ENCODE measurements at places on chromosomes 2 and 18. TPM values are rescaled to one million over a fixed set of nuclear protein-coding genes. Genes with fewer than 3 reads are reported as not detected.

FAP gene
- 171 TPM for total RNA-seq

CRYGD gene
- total RNA-seq = not detected

ANTXR1 gene
- total RNA-seq = 207 TPM

ANKRD62 gene
- total RNA-seq = not detected

NGEF gene
- total RNA-seq = not detected

MRO gene
- not detected for total RNA-seq

TCF7L1 gene
- 35.0 TPM for total RNA-seq

CCDC121 gene
- 2.7 TPM for total RNA-seq

CHST9 gene
- total RNA-seq = 0.82 TPM

- no peak overlapping the region for H3K27ac ChIP-seq
- H3K4me3 ChIP-seq = peak overlapping the region; percentile 88
- H3K36me3 ChIP-seq = no peaks in the 10 kb centered on the region
Measured at GRCh38 chr2:199455545-199456382, 2.0 kb downstream of the SATB2 start.

- no peaks in the 10 kb centered on the region for H3K36me3 ChIP-seq
- H3K4me1 ChIP-seq = peaks cover 6% of the 10 kb centered on the region
- H3K4me3 ChIP-seq = no peak overlapping the region
- H3K27me3 ChIP-seq = no peaks in the 10 kb centered on the region
- peak overlapping the region; percentile 78 for H3K27ac ChIP-seq
Measured at GRCh38 chr2:62319070-62319469, 123.2 kb downstream of the B3GNT2 start.

DNA sequence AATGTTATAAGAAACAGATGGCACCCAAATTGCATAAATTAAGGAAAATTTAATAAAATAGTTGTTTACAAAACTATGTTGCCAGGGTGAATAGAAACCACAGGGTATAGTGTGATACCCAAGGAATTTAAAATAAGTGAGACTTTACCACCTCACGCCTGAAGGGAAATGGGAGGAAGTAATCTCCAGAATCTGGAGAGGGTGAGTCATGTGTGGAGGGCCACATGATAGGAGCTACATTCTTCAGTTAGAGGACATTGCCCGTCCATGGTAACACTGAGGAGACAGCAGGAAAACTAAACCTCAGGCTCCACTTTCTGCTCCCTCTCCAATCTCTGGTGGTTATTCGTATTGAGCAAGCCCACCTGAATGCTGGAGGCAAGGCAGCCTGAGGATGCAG is 97.2 kb upstream of the NXPH2 start:
- H3K36me3 ChIP-seq = no peaks in the 10 kb centered on the region
- no peaks in the 10 kb centered on the region for H3K4me1 ChIP-seq
- no peak overlapping the region for H3K4me3 ChIP-seq
- H3K27ac ChIP-seq = no peak overlapping the region

- no peak overlapping the region for H3K4me3 ChIP-seq
- H3K27me3 ChIP-seq = peaks cover 6% of the 10 kb centered on the region
- H3K27ac ChIP-seq = no peak overlapping the region
- H3K36me3 ChIP-seq = no peaks in the 10 kb centered on the region
Measured at GRCh38 chr2:59529726-59530125, 1023.7 kb downstream of the BCL11A start.

DNA sequence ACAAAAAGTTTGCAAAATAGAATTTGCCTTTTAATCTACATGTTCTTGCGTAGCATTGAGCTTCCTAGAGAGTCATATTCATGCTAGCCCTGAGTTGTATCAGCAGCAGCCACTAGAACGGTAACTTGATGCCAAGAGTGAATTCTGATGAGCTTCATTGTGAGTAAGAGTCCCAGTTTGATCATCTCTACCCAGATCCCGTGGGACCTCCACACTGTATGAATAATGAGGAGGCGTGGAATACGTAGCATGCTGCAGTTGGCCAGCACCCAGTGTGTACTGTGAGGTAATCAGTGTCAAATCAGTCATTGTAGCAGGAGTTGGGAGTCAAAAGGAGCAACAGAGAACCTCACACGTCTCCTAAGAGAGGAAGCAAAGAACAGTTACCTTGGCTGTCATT is 197.9 kb downstream of the NEDD4L start:
- H3K4me1 ChIP-seq = peaks cover 15% of the 10 kb centered on the region
- no peaks in the 10 kb centered on the region for H3K27me3 ChIP-seq
- peak overlapping the region; percentile 13 for H3K27ac ChIP-seq
- H3K4me3 ChIP-seq = no peak overlapping the region
- no peaks in the 10 kb centered on the region for H3K36me3 ChIP-seq

GRCh38 chr18:21820033-21820810 is 79.6 kb downstream of the MIB1 start:
- H3K4me3 ChIP-seq = no peak overlapping the region
- peaks cover 3% of the 10 kb centered on the region for H3K4me1 ChIP-seq
- H3K27ac ChIP-seq = no peak overlapping the region
- H3K36me3 ChIP-seq = peaks cover 12% of the 10 kb centered on the region

DNA sequence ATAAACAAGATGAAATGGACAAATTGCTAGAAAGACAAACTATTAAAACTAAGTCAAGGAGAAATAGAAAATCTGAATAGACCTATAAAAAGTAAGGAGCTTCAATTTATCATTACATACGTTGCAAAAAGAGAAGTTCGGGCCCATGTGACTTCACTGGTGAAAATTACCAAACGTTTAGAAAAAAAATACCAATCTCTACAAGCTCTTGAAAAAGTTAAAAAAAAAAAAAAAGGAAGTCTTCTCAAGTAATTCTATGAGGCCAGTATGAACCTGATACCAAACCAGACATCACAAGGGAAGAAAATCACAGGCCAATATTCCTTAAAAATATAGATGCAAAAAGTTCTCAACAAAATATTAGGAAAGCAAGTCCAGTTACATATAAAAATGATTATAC is 20.2 kb upstream of the ACVR2A start:
- H3K27ac ChIP-seq = no peak overlapping the region
- H3K4me3 ChIP-seq = no peak overlapping the region
- no peaks in the 10 kb centered on the region for H3K36me3 ChIP-seq
- peaks cover 7% of the 10 kb centered on the region for H3K4me1 ChIP-seq
- peaks cover 2% of the 10 kb centered on the region for H3K27me3 ChIP-seq

DNA sequence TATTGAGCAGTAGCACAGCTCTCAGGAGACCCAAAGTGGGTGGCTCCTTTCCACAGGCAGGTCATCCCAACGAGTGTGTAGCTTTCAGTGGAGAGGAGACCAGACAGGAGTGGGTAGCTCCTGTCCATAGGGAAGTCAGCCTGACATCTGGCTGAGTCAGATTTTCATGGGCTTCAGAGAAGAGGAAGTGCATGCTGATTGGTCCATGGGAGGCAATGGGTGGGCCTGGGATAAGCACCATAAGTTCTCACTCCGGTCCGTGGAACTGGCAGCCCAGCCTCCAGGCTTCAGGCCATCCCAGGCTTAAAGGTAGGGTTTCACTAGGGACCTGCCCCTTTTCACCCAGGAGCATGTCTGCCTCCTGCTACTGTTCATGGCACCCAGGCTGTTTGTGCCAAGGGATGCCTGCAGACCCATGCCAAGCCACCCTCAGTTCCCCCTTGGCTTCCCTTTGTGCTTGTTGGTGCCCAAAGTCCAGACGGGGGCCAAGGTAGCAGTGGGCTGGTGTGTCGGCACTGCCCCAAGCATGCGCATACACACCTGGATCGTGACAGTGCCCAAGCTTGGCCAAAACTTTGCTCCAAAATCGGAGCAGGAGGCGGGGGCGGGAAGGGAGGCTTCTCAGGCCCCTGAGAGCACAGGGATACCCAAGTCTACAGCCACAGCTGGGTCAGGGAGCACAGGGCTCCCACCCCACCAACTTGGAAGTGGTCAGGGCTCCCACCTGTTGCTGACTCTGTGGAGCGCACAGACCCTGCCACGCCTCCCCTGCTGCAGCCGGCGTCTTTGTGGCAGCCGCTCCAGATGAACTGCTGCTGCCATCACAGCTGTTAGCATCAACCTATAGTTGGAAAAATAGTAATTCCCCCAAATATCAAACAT is 26.4 kb downstream of the MARCHF7 start:
- no peaks in the 10 kb centered on the region for H3K27me3 ChIP-seq
- H3K27ac ChIP-seq = no peak overlapping the region
- H3K4me1 ChIP-seq = peaks cover 22% of the 10 kb centered on the region
- H3K36me3 ChIP-seq = peaks cover 22% of the 10 kb centered on the region

DNA sequence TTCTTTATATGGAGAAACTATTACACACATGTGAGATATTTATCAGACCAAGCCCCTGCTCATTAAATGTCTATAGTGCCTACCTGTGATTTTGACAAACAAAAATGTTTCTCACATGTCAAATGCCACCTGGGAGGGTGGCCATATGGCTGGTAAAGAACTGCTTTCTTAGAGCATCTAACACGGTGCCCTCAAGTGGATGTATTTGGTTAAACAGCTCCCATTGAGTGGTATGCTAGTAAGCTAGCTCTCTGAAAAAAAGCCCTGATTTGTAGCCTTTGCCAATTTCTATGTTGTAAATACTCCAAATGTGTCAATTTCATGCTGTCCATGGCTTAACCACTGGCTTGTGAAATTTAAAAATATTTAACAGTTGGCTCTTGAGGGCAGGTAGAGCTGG is 94.6 kb downstream of the PMAIP1 start:
- H3K36me3 ChIP-seq = no peaks in the 10 kb centered on the region
- no peaks in the 10 kb centered on the region for H3K4me1 ChIP-seq
- no peak overlapping the region for H3K4me3 ChIP-seq
- peaks cover 61% of the 10 kb centered on the region for H3K27me3 ChIP-seq

DNA sequence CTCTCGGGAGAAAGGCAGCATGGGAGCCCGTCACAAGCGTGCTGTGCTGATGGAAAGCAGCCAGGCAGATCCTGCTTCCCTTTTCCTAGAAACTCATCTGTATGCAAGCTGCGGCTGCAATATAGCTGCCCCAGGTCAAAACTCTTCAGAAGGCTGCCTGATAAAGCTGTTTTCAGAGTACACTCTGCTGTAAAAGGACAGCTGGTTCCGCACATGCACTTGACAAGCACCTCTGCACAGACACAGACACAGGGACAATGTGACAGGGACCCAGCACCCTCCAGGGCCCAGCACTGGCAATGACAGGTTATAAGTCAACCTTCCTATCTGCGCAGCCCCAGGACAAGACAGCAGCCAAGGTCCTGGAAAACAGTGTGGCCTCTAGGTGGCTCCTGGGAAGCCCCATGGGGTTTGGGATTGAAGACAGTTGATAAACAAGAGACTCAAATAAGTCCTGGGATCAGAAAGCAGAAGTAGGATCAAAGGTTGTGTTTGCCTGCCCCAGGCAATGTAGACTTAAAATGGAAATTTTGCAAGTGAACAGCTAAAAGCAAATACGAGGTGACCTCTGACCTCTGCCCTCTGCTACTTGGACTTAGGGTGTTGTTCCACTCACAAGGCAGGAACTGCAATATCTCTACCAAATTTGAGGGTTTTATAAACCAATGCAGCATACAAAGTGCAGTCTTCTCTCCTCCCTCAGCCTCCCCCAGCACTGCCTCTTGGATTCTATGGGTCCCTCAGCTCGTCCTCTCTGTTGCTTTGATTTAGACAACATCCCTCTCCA is 16.9 kb downstream of the SLC66A2 start:
- H3K4me1 ChIP-seq = peaks cover 23% of the 10 kb centered on the region
- H3K4me3 ChIP-seq = no peak overlapping the region
- peak; percentile 51 for DNase-seq
- H3K36me3 ChIP-seq = peaks cover 46% of the 10 kb centered on the region

GRCh38 chr2:178211943-178212342 is 17.6 kb downstream of the OSBPL6 start:
- no peaks in the 10 kb centered on the region for H3K27me3 ChIP-seq
- no peak overlapping the region for H3K27ac ChIP-seq
- peaks cover 6% of the 10 kb centered on the region for H3K36me3 ChIP-seq
- no peak overlapping the region for H3K4me3 ChIP-seq
- DNase-seq = no peak
- peaks cover 7% of the 10 kb centered on the region for H3K4me1 ChIP-seq

- no peak for DNase-seq
- H3K27ac ChIP-seq = no peak overlapping the region
- H3K36me3 ChIP-seq = peaks cover 2% of the 10 kb centered on the region
- peaks cover 10% of the 10 kb centered on the region for H3K27me3 ChIP-seq
Measured at GRCh38 chr2:11967946-11968465, 221.6 kb downstream of the LPIN1 start.

DNA sequence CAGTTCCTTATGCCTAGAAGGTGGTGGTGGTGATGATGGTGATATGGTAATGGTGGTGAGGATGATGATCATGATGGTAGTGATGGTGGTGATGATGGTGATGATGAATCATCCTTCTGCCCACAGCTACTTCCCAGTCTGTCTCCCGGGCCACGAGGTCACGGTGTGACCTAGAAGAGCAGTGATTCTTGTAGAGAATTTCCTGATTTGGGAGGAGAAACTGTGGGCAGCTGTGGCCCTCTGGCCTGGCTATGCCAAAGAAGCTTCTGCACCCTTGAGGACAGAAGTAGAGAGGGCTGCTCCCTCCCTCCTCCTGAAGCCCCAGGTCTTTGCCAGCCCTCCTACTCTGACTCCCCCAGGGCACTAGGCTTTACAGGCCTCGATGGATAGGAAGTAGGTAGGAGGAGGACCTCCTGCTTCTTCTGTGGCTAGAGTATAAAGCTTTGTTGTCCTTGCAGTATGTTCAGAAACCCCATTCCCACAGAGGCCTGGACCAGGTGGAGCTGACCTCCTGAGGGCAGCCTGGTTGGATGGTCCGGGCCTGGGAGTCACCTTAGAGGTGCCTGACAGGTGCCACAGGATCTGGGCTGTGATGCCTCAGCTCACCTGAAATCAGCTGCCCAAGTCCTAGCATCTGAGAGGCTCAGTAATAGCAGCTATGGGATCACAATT is 57.9 kb upstream of the EPAS1 start:
- H3K27me3 ChIP-seq = no peaks in the 10 kb centered on the region
- H3K36me3 ChIP-seq = peaks cover 4% of the 10 kb centered on the region
- H3K27ac ChIP-seq = no peak overlapping the region
- no peaks in the 10 kb centered on the region for H3K4me1 ChIP-seq

- H3K36me3 ChIP-seq = no peaks in the 10 kb centered on the region
- H3K4me3 ChIP-seq = no peak overlapping the region
- H3K4me1 ChIP-seq = peaks cover 10% of the 10 kb centered on the region
- DNase-seq = no peak
Measured at GRCh38 chr18:45197526-45197970, 417.7 kb upstream of the SLC14A2 start.

DNA sequence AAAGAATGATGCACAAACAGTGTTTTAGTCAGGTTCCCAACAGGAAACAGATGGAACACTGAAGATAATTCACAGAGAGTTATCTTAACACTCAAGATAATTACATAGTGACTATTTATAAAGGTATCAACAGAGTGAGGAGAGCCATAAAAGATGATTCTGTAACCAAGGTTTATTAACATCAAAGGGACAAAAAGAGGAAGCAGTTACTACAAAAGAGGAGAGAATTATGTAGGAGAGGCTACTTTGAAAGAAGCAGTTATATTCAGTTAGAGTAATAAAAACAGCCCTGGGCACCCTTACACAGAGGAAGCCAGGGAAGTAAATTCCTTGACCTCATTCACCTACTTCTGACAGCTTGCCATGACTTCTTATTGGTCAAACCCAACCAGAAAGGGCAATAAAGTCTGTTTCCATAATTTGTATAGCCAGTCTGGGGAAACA is 326.5 kb upstream of the SLC39A10 start:
- peaks cover 39% of the 10 kb centered on the region for H3K27me3 ChIP-seq
- no peaks in the 10 kb centered on the region for H3K36me3 ChIP-seq
- H3K4me3 ChIP-seq = no peak overlapping the region
- no peak for DNase-seq

GRCh38 chr2:75539955-75540716 is 20.6 kb downstream of the EVA1A start:
- DNase-seq = no peak
- peaks cover 11% of the 10 kb centered on the region for H3K36me3 ChIP-seq
- H3K27me3 ChIP-seq = no peaks in the 10 kb centered on the region
- H3K27ac ChIP-seq = peak overlapping the region; percentile 67
